ENCODE measurements at places on chromosomes 13 and 19.

GRCh38 chr19:14480700-14481079 is 5.5 kb upstream of the PTGER1 start:
- DNase-seq: no peak

DNA sequence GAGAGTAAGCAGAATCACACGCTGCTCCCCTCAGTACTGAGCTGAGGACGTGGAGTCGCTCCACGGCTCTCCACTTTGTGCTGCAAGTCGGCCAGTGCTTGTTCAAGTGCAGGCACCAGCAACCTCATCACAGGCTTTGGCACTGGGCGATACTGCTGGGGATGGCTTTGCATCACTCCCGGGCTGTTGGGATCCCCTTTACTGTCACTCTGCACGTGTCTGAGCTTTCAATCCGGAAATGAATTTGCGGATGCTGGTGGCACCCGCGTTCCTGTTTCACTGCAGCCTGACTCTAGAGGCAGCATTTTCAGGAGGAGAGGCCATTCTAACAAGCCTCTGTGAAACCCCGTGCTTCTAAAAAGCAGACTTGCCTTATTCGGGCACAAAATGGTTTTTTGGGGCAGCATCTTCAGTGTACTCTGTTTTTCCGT is 19.1 kb downstream of the SMARCA4 start:
- DNase-seq: no peak

GRCh38 chr13:29497137-29497654 is 98.3 kb downstream of the SLC7A1 start:
- DNase-seq: no peak

- no peak for DNase-seq
Observed at GRCh38 chr13:113901231-113901630, 37.4 kb upstream of the GAS6 start.

DNA sequence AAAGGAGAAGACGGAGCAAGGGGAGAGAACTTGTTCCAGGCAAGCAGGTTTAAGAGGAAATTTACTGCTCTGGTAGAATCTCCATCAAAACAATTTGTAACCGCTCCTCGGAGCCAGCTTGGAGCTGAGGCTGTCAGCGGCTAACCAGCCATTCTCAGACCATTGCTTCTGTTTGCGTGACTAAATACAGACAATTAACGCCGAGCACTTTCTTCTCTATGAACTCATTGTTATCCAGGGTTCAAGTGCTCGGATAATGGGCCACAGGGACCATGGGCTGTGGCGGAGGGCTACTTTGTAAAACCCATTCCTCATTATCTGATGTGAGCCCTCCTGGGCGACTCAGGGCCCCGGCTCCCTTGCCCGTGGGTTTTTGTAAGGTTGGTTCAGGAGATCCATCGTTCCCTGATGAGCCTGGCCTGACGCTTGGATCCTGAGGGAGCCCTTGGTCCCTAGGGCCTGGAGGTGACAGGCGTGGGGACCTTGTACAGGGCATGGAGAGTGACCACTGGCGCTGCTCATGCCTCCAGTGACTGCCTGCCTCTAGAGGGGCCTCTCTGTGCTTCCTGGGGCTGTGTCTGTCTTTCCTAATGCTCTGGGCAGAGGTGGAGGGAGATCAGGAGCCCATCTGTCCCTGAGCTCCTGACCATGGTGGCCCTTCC is 61.5 kb upstream of the ZNF536 start:
- DNase-seq: no peak

DNA sequence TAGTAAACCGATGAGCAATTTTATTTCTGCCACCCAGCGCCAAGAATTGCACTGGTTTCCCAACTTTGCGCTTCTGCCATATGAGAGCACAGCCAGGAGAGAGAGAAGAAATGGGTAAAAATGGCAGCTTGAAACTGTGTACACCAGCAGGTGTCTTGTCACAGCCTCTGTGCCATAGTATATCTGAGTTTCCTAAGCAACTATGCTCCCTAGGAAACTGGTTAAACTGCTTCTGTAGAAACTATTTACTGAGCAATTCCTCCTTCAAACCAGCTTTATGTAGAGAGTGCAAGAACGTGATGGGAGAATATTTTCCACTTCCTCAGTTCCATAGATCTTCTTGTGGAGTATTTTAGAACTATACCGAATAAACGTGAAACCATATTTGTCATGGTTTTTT is 1361.3 kb downstream of the PCDH9 start:
- DNase-seq: peak; percentile 54

DNA sequence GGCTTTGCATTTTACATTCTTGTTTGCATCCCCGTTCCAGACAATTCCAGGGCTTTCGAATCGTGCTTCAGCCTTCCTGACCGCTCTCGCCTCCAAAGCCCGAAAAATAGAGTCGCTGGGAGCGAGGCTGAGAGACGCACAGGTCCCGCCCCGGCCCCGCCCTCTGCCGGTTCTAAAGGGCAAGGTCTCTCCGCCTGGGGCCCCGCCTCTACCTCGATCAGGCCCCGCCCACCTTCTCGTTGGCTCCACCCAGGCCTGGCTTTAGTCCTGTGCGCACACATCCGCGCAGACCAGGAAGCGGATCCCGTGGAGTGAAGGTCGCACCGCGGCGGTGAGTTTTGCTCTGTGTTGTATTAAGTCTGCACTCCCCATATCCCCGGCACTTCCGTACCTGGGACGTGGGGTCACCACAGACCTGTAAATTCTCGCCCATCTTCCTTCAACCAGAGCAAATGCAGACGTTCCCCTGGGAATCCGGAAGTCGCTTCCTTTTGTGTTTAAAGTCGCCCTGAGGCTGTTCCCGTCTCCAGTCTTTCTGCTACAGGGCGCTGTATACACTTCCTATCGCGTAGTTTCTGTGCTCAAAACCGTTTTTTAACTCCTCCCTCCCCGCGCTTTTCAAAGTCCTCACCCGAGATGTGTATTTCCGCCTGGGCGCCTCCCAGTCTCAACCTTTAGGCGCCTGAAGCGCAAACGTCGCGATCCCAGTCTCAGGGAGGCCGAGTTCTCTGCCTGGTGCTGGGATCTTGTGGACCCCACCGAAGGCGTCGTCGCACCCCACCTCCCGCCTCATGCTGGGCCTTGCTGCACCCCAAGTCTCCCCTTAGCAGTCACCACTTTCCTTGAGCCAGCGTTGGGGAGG is at the start of gene ZNF701:
TSS of gene ZNF701 (plus strand) at position 288 of the 862 bp plus-strand sequence. CDS start 3,861 bp downstream, outside the sequence.
- peak; percentile 94 for DNase-seq

All from T47D (cell line).